Nucleus accumbens (tissue), 56 donors: ENCODE measurements at places on chromosomes 4 and X.

- DNase-seq, result no peak
These were observed 6.2 kb downstream of the NEIL3 start for GRCh38 chr4:177315767-177316464.

DNA sequence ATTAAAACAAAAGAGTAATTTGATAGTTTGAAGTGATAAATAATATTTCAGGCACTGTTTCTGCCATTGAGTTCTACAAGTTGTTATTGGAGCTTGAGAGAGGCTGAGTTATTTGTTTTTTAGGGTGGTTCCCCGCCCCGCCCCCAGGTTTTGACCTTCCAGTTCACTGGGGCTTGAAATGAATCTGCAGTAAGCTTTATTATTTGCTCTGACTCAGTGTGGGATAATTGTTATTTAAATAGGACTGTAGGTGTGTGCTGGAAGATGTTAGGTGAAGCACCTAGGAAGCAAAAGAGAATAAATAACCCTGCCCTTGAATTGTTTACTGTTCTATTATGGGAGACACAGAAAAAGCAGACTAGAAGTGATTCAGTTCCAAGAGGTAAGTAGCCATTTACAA, 81.2 kb upstream of the KCNIP4 start:
- DNase-seq, result no peak

- DNase-seq, result no peak
These were observed 26.6 kb upstream of the MAN2B2 start for GRCh38 chr4:6548201-6548881.

- no peak for DNase-seq
These were observed 64.3 kb upstream of the MAGEB16 start for GRCh38 chrX:35733879-35734278.
